Effector memory CD4-positive, alpha-beta T cell (primary cell): ENCODE measurements at places on chromosomes 7 and 10.

GRCh38 chr10:30420266-30420665, 13.7 kb upstream of the MAP3K8 start:
- DNase-seq: no peak

- no peak for DNase-seq
These were observed 67.4 kb upstream of the ZNF438 start for GRCh38 chr10:31099094-31099493.

- no peak for DNase-seq
These were observed 102.7 kb upstream of the TNRC18 start for GRCh38 chr7:5526100-5526905.

GRCh38 chr7:95265634-95266033, 58.7 kb downstream of the PON1 start:
- no peak for DNase-seq

- DNase-seq: no peak
These were observed 79.9 kb upstream of the ANLN start for GRCh38 chr7:36309716-36310115.

- DNase-seq: no peak
These were observed 26.5 kb downstream of the BTRC start for GRCh38 chr10:101380353-101381017.

- peak; percentile 29 for DNase-seq
These were observed 42.1 kb downstream of the FAM53B start for GRCh38 chr10:124701881-124702656.

- no peak for DNase-seq
These were observed 45.8 kb downstream of the USP54 start for GRCh38 chr10:73545357-73545756.

GRCh38 chr10:16949816-16950215, 132.6 kb upstream of the RSU1 start:
- DNase-seq: no peak

GRCh38 chr10:131847241-131847783, 53.5 kb upstream of the PPP2R2D start:
- no peak for DNase-seq

DNA sequence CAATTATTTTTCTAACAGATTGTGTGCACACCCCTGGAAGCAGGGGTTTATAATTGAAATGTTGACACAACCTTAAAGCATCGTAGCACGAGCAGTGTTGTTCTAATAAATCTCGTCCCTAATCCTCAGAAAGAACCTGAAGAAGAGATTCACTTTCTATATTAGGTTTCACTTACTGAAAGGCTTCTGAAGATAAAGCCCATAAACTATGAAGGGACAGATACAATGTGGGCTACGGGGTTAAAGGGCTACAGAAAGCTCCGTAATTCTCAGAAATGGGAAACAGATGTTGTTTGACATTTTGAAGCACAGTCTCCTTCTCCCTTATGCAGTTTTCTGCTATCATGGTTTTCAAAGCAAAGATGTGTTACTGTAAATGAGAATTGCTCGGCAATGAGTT, 479.6 kb downstream of the GATA3 start:
- DNase-seq: no peak

GRCh38 chr7:148747274-148747673, 48.6 kb downstream of the CUL1 start:
- DNase-seq: no peak

DNA sequence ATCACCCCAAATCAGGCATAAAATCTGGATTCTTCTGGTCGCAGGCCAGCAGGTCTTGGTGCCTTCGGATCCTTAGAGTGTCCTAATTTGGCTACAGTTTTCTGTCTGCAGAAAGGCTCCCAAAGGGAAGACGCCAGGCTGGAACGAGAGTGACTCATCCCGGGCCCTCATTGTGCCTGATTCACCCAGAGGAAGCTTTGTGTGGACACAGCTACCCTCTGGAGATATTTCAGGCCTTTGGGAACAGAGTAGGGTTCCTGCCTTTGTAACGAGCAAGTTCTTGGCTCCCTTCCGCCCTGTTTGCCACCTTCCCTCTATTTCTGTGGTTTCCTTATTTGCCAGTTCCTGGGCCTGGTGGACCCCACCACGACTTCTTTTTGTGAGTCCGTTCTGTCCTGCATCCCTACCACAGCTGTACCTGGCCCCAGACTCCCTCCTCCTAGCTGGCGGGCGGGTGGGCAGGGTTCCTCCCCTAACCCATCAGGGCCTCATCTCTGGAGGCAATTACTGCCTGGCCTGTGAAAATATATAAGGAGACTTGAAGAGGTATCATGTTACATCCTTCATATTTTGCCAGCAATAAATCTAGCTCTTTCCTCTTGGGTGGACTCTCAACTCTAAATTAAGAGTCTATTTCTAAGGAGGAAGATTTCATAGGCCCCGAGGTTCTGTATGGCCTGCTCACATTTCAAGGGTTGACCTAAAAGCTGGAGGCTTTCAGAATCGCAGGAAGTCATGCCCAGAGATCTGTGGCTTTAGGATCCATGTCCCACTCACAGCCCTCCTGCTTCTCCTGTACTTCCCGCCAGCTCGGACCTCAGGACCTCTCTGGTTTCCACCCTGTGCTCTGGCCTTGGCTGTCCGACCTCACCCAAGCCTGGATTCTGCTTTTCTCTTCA, 219.2 kb upstream of the ZNF32 start:
- DNase-seq: no peak

GRCh38 chr7:47458057-47458456, 123.9 kb downstream of the TNS3 start:
- DNase-seq: no peak

GRCh38 chr10:29496341-29497162, 138.2 kb downstream of the SVIL start:
- DNase-seq: peak; percentile 9

DNA sequence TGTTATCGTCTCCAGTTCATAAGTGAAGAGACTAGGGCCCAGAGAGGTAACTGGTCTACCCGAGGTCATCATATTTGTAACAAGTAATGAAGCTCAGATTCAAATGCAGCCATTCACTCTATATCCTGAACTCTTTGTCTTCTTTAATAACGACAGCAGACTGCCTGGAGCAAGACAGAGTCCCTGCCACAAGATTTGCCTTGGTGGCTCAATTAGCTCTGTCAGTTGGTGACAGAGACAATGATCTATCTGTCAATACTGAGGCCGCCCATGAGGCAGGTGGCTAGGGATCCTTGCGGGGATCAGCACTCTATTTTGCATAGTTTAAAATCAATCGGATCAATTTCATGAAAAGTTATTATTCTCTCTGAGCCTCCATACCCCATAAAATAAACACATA, 43.9 kb downstream of the SH3PXD2A start:
- DNase-seq: no peak

- no peak for DNase-seq
These were observed 273.0 kb downstream of the CCDC3 start for GRCh38 chr10:12728494-12728893.

- DNase-seq: no peak
These were observed 65.1 kb upstream of the SFMBT2 start for GRCh38 chr10:7475939-7476338.

- no peak for DNase-seq
These were observed 778.0 kb downstream of the MAGI2 start for GRCh38 chr7:78675511-78675910.

DNA sequence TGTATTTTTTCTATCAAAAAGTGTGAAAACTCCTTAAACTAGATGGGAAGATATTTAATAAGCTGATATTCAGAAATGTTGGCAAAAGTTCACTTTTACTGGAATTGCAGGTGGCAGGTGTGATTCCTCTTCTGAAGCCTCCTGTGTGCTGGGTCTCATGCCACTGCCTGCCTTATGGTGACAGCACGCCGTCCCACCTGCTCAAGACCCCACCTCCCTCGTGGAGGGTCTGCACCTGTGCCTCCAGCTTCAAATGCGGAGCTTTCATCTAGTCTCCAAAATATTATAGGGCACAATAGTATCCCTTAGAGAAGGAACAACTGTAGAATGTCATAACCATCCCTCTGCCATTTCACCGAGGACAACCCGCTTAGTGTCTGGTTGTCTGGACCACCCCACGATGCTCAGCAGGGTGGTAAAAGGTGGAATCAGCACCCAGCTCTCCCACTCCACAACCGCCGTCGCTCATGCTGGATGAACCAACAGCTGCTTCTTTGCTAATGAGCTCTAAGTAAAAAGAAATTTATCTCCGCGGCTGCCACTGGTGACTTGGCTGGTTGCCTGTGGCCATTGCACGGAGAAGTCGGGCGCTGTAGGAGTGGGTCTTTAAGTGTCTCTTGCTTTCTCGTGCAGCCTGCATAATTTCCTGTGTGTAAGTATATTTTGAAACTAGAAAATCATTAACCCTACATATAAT, 119.3 kb upstream of the TCERG1L start:
- no peak for DNase-seq

DNA sequence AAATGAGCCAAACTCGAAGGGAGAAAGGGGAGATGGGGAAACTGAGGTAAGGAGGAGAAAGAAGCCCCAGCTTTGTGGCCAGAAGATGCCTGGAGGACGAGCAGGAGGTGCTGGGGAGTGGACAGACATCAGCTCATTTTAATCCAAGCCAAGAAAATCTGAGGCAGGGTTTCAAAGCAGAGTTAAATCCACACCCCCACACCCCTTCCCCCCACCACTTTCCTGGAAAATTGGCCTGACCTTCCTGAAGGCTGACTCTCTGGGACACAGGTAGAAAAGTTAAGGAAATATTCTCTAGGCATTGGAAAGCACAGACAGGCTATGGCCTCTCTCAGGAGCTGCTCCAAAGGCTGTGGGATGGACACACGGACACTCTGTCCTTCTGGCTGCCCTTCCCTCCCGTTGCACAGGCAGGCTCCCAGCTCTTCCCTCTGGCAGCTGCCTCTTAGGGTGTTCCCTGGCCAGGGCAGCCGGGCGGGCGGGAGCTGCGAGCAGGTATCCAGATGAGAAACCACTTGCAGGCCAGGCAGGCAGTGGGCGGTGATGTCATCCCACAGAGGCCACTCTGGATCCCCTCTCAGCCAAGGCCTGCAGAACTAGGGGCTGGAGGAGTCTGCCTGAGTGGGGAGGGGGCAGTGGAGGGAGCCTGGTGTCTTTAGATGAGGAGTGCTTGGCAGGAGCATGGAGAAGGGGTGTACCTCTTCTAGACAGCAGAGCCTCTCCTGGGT, 171.8 kb downstream of the NEURL1 start:
- DNase-seq: no peak

GRCh38 chr10:131831561-131831960, 69.2 kb upstream of the PPP2R2D start:
- no peak for DNase-seq

DNA sequence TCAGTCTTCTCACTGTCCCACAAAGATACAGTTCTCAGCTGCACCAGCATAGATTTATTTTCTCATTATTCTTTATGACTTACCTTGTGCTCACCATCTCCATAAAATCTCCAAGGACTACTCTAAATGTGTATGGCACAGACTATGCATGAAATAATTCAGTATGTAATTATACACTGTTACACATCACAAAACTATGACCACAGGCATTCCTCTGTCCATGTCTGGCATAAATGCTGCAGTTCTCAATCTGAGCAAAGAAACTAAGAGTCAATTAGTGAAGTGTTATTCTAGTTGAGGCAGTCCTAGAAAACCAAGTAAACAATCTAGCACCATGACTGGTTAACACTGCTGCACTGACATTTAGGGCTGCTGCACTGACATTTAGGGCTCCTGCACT, 2.7 kb downstream of the CYCS start:
- DNase-seq: no peak

DNA sequence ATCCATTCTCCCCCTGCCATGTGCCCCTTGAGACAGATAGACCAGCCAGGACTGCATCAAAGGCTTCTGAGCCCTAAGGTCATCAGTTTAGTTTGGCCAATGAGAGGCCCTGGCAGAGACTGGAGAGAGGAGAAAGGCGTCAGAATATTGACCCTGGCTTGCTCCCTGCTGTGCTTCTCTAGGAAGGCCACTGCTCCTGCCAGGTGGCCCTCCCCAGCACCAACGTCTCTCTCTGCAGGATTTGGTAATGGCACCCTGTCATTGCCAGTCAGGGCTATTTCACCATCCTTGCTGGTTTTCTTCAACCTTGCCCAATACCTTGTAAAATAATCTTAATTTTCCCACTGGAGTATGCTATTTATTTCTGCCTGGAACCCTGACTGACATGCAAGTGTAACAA, 38.8 kb upstream of the ZRANB1 start:
- DNase-seq: no peak

- DNase-seq: no peak
These were observed 109.5 kb downstream of the DNAJB6 start for GRCh38 chr7:157446322-157446721.

DNA sequence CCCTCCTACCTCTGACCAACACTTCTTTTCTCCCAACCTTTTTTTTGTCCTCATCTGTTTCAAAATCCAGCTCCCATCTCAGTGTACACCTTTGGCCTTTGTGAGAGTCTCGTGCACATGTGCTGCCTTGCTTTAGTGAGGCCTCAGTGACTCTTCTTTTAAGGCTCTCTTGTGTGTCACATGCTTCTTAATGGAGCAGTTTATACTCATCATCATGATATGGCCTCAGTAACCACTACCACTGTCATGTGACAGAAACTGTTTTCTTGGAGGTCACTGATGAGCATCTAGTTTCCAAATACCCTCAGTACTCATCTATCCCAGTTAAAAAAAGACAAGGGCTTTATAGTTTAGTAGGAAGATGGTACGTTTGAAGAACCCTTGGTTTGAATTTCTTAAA, 8.1 kb upstream of the ARHGAP22 start:
- no peak for DNase-seq

DNA sequence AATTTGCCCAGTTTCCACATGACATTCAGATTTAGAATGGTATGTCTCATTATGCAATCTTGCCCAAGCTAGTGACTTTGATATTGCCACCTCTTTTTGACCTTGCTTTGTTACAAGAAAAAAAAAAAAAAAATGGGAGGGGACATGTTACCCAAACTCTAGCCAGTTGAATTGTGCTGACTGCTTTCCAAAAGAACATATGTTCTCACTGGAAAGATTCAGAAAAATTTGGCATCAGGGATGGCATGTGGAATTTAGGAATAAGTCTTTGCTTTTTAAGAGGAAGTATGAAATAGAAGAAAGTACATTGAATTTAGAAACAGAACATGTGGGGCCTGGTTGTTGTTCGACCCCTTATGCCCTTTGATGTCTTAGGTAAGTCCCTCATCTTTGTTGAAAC, 846.8 kb downstream of the NRG3 start:
- DNase-seq: no peak

DNA sequence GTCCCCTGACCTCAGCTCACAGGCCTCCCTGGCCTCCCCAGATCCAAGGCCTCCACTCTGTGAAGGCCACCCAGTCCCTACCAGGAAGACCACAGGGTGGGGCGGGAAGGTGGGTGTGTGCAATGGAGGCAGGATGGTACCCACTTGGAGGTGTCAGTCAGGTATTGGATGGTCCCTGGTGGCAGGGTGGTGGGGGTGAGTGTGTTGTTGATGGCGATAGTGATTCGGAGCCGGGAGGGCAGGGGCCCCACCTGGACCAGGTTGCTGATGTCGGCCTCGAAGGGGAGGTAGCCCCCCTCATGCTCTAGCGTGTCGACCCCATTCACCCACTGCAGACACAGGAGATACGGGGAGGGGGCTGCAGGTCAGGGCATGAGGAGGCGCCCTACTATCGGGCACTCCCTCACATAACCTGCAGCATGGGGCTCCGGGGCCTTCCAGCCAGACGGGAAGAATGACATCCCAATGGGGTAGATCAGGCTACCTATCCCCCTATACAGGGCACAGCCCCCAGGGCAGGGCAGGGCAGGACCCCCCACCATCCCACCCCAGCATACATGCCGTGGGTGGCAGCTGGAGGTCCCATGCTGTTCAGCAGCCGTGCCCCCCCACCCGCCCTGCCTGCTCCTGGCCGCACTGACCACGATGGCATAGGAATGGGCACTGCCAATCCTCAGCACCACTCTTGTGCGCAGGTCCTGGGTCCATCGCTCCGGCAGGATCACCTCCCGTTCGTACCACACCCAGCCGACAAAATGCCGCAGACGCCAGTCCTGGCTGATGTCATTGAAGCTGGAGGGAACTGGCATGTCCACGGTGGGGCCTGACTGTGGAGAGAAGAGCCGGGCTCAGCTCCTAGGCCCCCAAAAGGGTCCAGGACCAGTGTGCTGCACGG, 2.2 kb downstream of the GUSB start:
- no peak for DNase-seq
